ENCODE measurements at places on chromosomes 13 and 19.
A peak's percentile ranks its signal among the peaks of the same experiment; 100 is the strongest.

GRCh38 chr13:63025741-63026140 lies 1610.1 kb upstream of the PCDH20 start:
- DNase-seq: no peak

GRCh38 chr19:10979951-10980381 lies 19.1 kb downstream of the SMARCA4 start:
- no peak for DNase-seq

GRCh38 chr13:112446347-112446861 lies 70.2 kb downstream of the SPACA7 start:
- no peak for DNase-seq

DNA sequence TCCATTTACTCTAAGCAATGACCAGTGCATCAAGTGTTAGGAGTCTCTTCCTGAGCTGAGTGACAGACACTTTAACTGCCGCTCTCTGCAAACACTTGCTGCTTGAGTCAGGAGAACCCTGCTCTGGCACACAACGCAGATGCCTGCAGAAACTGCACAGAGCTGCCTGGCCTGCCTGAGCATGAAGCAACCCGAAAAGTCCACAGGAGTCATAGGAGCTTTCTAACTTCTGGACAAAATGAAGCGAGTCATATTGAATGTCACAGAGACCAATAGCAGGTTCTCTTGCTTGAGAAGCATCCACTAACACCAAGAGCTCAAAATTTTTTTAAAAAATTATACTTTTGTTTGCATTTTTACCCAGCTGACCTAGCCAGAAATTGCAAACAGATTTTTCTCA lies 232.4 kb downstream of the LHFPL6 start:
- no peak for DNase-seq

DNA sequence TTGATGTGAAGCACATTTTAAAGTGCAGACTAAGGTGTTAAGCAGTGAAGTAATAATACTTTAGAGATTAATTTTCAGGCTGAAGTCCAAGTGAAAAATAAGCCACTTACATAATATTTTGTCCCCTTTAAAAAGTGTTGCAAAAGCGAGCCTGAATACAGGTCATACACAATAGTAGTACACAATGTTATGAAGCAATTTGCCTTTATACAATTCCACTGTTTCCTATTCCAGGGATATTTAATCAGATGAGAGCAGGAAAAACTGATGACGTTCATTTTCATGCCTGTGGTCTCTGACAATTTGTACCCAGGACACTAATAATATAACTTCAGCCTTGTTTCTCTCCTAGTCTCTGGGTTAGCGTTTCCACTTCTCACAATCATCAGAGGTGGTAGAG lies 916.7 kb downstream of the PCDH9 start:
- no peak for DNase-seq

DNA sequence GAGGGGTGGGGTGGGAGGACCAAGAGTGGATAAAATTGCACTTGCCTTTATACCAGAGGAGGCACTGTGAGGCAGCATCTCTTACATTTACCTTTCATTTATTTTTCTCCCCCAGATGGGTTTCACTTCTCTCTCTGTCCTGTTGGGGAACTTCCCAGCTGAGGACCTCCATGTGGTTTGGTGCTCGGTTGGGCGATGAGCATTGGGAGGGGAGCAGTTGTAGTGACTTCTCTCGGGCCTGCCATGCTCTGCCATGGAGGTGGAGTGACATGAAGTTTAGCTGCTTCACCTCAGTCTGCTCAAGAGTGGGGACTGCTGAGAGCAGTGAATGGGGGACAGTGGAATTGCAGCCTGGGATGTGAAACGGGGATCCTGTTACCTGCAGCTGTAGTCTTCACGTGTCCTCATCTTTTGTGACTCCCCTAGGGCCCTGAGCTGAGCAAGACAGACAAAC lies 23.1 kb upstream of the CXCL17 start:
- no peak for DNase-seq

DNA sequence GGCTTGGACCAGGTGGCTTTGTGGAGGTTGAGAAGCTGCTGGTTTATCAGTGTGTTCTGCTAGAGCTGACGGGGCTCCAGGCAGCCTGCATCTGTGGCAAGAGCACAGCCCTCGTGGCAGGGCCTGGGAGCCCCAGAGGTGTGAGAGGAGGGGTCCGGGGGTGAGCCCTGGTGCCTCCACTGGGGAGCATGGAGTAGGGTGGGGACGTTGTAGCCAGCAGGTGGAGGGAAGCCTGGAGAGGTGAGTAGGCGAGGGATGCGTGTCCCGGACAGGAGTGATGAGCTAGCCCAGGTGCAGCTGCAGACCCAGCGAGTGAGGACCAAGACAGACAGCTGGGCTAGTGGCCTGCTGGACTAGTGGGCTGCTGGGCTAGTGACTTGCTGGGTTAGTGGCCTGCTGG lies 51.0 kb downstream of the SLC7A9 start:
- DNase-seq: no peak

DNA sequence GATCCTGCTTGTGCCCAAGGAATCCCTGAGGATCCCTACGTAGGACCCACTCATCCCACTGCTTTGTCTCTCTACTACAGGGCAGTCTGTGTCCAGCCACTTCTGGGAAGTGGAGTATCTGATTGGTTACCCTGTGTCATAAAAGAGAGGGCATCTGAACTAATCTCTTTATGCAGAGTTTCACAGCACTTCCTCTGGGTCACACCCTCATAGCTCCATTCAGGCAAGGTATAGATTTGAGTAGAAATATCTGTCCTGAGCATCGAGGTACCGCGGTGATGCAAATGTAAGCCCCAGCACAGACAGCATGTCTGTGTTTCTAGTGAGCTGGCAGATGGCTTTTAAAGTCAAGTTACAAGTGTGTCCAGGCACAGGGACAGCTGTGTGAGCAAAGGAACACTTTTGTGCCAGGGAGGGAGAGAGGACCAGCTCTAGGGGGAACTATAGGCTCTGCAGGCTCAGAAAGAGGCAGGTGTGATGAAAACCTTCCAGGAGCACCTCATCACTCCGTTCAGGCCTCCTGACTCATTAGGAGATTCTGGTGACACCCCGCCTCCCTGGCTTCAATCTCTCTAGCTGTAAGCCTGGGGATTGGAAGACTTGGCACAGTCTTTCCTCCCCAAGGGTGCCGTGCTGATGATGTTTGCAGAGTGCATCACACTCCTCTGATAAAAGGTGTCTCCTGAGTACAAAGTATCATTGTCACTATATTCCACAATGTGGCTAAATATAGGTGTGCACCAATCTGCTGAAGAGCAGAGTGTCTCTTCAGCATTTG lies 84.3 kb upstream of the UBL3 start:
- no peak for DNase-seq

DNA sequence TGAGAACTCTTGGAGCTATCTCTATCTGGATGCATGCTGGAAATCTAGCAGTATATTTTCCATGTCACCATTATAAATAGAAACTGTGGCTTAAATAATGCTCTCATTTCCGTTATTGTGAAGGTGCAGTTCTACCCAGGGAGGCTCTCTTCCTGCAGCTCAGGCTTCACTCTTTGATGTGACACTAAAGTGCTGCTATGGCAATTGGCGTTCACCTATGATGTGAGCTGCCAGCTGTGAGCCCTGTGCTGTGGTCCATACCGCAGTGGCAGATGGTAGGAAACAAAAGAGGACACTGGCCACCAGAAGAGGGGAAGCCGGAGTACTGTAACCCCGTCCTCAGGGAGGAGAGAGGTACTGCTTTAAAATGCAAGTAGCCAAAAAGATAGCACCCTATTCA lies 40.6 kb upstream of the ZNF681 start:
- peak; percentile 15 for DNase-seq

GRCh38 chr19:30738047-30738446 lies 365.9 kb downstream of the ZNF536 start:
- no peak for DNase-seq

DNA sequence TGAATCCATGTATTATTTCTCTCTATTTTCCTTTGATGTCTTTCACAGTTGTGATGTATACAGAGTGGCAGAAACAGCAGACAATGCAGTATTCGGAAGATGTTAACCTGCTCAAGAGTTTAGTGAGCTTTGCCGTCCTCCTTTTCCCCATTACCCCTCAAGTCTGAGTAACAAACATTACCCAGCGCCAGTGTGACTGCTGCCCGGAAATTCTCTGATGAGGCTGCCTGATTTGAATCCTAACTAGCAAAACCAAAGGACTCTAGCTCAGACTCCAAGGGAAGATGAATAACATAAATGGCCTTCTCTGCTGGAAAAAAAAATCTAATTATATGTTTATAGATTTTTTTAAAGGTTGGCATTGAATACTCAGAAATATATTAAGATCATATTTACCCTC lies 247.3 kb upstream of the SOX21 start:
- no peak for DNase-seq

GRCh38 chr13:106423530-106423929 lies 111.9 kb downstream of the EFNB2 start:
- no peak for DNase-seq

DNA sequence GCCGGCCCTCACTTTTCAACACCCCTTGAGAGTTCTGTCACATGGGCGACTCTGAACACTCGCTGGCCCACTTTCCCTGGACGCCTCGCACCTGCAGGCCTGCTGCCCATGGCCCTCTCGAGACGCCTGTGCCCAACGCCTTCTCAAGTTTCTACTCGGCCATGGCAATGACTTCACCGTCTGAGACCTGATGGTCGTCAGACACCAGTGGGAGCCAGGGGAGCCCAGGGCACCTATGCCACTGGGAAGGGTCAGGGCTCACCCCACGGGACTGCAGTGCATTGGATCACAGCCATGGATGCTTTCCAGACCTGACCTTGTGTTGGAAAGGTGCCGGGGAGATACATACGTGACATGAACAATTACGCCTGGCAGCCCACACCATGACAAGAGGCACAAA lies 60.1 kb downstream of the KLF2 start:
- no peak for DNase-seq

DNA sequence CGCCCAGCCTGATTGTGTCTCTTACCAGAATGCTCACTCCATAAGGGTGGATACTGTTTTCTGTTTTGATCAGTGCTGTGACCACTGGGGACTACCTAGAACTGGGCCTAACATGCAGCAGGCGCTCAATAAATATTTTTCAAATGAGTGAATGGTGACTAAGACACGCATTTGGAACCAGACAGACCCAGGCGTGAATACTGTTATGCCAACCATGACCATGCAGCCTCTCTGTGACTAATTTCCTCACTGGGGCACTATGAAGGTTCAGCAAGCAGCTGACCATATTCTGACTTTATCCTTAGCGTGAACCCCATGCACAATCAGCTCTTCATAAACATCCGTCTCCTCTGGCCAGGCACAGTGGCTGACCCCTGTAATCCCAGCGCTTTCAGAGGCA lies 13.0 kb upstream of the SPC24 start:
- DNase-seq: no peak

- DNase-seq: no peak
Measured at GRCh38 chr19:36152019-36152351, 262 bp downstream of the COX7A1 start.

DNA sequence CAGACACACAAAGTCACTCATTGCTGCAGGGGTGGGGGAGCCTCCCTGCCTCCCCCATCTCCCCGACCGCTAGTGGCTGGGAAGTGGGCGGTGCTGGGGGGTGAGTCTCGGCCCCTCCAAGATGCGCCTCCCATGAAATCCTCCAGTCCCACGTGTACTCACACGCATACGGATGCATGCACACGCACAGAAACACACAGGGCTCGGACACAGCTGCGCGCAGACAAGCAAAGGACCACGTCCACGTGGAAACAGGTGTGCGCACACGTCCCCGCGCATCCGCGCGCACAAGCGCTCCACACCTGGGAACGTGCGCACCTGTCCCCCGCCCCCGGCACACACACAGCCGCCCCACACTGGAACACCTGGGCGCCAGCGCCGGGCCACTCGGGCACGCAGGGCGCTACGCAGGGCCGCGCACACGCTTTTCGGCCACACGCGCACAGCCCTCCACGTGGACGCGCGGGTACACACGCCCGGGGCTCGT lies 687 bp downstream of the MATK start:
- DNase-seq: no peak

GRCh38 chr19:29884466-29884865 lies 57.6 kb upstream of the URI1 start:
- no peak for DNase-seq

Data from NCI-H1092 (cell line).